ENCODE measurements at places on chromosomes 12 and 14.

- no peak for DNase-seq
These were observed 102.8 kb downstream of the ZNF664 start for GRCh38 chr12:124075841-124076240.

DNA sequence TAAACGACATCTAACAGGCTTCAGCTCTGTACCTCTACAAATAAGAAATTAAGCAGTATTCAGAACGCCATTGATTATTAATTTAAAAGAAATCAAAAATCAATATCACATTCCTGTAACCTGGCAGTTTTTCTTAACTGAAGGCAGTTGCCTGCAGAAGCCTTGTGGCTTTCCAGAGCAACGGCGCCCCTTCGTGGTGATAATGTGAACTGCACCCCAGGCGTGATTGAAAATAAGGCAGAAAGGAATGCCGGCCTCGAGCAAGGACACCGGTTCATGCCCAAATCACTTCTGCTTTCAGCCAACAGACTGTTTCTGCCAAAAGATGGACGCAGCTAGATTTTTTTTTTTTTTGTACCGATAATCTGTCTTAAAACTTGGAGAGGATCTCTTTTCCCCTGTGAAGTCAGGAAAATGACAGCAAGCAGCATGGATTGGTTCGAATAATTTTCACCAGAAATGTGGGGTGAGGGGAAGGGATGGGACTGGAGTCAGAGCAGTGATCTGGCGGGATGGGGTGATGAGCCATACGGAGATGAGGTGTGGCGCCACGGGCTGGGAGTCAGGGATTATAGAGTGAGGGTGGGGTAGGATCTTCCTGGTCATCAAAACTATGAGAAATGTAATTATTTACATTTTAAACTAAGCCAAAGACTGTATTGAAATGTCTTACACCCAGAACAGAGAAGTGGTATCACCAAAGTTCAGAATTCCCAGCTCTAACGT lies 473.0 kb downstream of the DPF3 start:
- peak; percentile 83 for DNase-seq

DNA sequence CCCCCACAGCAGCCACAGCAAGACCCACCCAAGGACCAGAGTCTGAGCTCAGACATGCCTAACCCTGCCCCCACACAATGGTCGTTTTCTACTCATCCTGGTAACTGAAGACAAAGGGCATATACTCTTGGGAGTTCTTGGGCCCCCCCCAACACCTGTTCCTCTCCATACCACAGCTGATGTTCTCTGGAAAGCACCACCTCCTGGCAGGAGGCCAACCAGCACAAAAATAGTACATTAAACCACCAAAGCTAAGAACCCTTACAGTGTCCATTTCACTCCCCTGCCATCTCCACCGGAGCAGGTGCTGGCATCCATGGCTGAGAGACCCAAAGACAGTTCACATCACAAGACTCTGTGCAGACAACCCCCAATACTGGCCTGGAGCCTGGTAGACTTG lies 80.6 kb upstream of the DAAM1 start:
- DNase-seq, result peak; percentile 70

GRCh38 chr14:104682107-104682593 lies 7.3 kb upstream of the INF2 start:
- DNase-seq, result no peak

DNA sequence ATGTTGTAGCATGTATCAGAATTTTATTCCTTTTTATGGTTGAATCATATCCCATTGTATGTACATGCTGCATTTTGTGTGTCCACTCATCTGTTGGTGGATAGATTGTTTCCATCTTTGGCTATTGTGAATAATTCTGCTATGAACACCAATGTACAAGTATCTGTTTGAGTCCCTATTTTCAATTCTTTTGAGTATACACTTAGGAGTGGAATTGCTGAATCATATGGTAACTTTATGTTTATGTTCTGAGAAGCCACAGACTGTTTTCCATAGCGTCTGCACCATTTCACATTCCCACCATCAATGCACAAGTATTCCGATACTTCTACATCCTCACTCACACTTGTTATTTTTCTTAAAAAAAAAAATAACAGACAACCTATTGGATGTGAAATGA lies 91.5 kb downstream of the ARF6 start:
- DNase-seq, result no peak

DNA sequence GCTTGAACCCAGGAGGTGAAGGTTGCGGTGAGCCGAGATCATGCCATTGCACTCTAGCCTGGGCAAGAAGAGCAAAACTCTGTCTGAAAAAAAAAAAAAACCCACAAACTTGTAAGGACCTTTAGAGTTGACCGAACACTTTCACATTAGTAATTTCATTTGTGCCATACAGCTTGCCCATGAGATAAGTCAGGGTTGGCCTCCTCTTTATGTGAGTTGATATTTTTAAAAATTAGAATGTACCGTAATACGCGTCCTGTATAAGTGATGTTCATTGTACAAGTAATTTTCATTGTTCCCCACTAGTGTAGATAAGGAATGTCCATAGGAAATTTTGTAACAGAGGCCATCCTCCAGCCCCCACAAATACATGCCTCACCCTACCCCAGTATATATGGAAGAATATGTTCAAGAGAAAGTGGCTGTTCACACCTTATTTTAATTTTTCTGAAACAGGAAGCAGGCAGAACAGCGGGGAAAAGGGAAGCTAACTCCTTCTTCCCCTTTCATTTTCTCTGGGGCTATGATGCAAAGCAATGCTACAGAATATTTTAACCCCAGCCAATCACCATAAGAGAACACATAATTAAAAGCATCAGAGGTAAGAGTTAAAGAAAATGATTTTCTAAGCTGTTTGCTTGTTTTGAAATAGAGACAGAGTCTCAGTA lies 31.9 kb upstream of the HIF1A start:
- DNase-seq, result no peak

GRCh38 chr12:89858718-89859117 lies 150.1 kb upstream of the ATP2B1 start:
- no peak for DNase-seq

DNA sequence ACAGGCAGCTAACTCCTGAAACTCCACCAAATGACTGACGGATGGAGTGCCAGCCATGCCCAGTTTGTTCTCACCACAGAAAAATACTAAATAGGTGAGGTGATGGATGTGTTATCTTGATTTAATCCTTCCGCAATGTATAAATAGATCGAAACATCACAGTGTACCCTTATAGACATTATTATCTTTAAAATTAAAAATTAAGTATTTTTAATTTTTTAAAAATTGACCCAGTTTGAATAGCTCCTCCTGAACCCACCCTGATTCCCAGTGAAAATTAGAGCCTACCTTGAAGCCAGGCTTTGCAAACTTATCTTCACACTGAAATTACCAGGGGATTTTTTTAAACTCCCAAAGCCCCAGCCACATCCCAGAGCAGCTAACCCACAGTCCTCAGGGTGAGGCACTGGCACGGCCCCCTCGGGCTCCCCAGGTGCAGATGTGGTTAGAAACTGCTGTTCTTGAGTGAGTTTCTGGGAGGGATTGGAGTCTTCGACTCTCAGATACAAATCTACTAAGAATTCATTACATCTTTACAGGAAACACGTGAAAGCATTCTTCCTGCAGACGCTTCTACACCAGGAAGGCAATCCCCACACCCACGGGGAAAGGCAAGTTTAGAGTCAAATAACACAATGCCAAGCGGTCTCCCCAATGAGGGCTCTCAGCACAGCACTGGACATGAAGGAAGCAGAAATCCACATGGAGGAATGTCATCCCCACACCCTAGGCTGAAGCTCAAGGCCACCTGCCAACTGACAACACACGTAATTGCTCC lies 126.4 kb downstream of the RIMBP2 start:
- no peak for DNase-seq

- no peak for DNase-seq
These were observed 6.4 kb upstream of the GPR68 start for GRCh38 chr14:91250912-91251311.

GRCh38 chr12:129079719-129080118 lies 226.4 kb downstream of the GLT1D1 start:
- DNase-seq, result no peak

- no peak for DNase-seq
These were observed 45.9 kb downstream of the VWF start for GRCh38 chr12:6078398-6079096.

GRCh38 chr12:121911824-121912585 lies 6.4 kb upstream of the CFAP251 start:
- DNase-seq, result no peak

GRCh38 chr12:119931402-119931801 lies 54.3 kb upstream of the CIT start:
- DNase-seq, result no peak

- DNase-seq, result no peak
These were observed 980 bp upstream of the RNASE8 start for GRCh38 chr14:21056520-21057163.

DNA sequence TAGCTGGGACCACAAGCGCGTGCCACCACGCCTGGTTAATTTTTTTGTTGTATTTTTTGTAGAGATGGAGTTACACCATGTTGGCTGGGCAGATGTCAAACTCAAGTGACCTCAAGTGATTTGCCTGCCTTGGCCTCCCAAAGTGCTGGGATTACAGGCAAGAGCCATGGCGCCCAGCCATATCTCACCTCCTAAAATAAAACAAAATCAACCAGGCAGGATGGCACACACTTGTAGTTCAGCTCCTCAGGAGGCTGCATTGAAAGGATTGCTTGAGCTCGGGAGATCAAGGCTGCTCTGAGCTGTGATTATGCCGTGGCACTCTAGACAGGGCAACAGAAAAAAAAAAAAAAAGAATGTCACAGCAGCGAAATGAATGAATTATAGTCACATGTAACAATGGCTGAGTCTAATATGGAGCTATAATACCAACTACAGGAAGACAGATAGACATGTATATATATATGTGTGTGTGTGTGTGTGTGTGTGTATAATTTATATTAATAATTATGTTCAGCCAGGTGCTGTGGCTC lies 19.3 kb upstream of the TMEM120B start:
- DNase-seq, result no peak

GRCh38 chr12:56341616-56342015 lies 2.9 kb downstream of the IL23A start:
- DNase-seq, result no peak

- DNase-seq, result peak; percentile 54
These were observed at the start of gene APOLD1 for GRCh38 chr12:12784911-12785814. TSS of gene APOLD1 (plus strand) at chr12:12785659. CDS start at chr12:12785692, 33 bp downstream.

GRCh38 chr14:32576088-32576795 lies 247.1 kb downstream of the AKAP6 start:
- peak; percentile 71 for DNase-seq

DNA sequence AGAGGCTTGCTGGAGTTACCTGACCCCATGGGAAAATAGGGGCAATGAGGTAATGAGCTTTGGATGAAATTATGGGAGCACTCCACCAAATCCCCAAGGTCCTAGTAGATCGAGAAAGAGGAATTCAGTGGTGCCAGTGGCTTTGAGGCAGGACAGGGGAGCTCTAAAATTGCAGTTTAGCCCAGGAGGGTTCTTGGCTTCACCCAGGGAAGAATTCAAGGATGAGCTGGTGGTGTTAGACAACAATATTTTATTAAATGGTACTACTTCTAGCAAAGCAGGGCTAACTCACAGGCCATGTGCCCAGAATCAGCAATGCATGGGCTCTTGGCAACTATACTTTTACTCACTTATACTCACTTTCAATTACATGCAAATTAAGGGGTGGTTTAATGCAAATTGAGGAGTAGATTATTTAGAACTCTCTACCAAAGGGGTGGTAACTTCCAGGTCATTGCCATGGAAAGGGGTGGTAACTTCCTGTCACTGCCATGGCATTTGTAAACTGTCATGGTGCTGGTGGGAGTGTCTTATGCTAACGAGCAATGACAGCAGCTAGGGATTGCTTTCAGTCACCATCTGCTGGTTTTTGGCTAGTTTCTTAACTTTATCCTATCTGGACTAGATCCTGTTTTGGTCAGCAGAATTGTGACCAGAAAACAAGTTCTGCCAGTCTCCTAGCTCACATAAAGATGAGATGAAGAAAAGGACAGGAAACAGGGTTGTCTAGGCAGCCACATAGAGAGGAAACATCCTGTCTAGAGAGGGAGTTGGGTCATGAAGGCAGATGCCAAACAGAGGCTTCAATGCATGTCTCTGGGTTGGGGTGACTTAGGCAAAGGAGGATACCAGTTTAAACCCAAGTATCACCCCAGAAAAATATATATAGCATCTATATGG lies 64.7 kb downstream of the ZNF641 start:
- DNase-seq, result no peak

GRCh38 chr14:76456891-76457586 lies 81.1 kb downstream of the ESRRB start:
- peak; percentile 32 for DNase-seq

- no peak for DNase-seq
These were observed 19.1 kb upstream of the TBX3 start for GRCh38 chr12:114703060-114703493.

- no peak for DNase-seq
These were observed 54.8 kb downstream of the PPFIBP1 start for GRCh38 chr12:27578689-27579372.

GRCh38 chr12:83010169-83010804 lies 323.6 kb downstream of the TMTC2 start:
- no peak for DNase-seq

DNA sequence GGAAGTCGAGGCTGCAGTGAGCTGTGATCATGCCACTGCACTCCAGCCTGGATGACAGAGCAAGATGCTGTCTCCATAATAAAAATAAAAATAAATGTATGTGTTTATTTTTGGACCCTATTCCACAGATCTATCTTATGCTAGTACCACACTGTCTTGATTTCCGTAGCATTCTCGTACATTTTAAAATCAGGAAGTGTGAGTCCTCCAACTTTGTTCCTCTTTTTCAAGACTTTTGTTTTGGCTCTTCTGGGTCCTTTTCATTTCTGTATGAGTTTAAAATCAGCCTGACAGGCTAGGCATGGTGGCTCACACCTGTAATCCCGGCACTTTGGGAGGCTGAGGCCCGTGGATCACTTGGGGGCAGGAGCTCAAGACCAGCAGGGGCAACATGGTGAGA lies 25.8 kb downstream of the DAO start:
- DNase-seq, result no peak

- DNase-seq, result peak; percentile 92
These were observed 13.7 kb downstream of the COA8 start for GRCh38 chr14:103576371-103577024.

DNA sequence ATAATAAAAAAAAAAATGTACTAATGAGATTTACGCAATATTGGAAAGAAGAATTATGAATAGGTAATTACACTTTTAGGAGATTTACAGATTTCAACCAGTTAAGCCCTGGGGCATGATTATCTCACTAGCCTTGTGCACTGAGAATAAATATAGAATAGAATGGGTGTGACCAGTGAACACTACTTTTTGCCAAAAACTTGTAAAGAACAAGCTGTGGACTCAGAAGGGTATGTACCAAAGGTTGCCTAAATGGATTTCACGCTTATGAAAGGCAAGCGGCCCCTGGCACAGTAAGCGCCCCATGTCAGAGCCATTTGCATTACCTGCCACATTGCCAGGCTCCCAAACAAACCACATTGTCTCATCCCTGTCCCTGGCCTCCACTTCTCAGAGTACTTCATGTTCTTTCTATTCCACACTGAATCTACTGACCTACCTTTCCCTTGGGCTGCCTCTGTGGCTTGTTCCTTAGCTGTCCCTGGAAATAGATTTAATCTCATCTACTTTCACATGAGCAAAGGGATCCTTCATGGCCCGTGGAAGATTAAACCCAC lies 170.6 kb upstream of the DIO2 start:
- DNase-seq, result no peak
